ENCODE measurements at places on chromosomes 3 and 15.

DNA sequence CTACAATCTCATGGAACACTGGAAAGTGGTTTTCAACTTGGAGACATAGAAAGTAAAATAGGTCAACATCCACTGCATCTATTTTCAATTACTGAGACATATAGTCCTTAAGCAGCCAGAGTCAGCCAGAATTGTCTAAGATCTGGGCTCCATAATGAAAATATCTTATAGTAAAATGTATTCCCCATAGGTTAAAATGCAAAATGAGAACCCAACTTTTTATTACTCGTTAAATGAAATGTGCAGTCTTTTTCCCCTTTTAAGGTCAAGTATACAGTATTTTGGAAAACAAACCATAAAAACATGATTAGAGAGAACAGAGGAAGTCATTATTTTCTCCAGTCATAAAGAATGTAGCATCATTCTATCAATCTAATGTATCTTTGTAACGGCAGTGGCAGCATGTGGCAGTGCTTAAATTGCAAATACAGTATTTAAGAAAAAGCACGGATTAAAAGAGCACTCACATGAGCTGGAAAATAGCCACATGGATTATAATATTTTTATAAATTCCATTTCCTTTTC is 64.4 kb upstream of the CPB1 start:
- no peak for DNase-seq

DNA sequence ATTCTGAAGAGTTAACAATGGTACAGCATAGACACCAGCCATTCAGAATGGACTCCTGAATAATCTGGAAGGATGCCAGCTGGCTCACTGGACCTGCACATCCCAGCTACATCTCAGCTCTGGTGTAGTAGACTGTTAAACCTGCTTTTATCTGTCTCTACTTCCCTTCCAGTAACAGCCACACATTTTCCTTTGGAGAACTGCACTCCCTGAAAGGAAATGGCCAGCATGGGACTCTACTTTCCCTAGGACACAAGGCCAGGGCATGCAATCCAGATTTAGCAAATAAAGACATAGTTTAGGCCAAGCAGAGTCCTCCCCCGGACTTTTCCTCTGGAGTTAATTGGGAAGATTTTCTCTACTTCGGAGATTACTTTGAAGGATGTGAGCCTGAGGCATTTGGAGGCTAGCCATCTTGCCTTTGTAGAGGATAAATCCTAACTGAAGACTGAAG is 82.7 kb upstream of the TCF12 start:
- DNase-seq, result no peak

- no peak for DNase-seq
Measured at GRCh38 chr15:79257454-79257853, 25.1 kb upstream of the ANKRD34C start.

GRCh38 chr15:62089616-62090015 is 22.8 kb downstream of the C2CD4A start:
- DNase-seq, result no peak

DNA sequence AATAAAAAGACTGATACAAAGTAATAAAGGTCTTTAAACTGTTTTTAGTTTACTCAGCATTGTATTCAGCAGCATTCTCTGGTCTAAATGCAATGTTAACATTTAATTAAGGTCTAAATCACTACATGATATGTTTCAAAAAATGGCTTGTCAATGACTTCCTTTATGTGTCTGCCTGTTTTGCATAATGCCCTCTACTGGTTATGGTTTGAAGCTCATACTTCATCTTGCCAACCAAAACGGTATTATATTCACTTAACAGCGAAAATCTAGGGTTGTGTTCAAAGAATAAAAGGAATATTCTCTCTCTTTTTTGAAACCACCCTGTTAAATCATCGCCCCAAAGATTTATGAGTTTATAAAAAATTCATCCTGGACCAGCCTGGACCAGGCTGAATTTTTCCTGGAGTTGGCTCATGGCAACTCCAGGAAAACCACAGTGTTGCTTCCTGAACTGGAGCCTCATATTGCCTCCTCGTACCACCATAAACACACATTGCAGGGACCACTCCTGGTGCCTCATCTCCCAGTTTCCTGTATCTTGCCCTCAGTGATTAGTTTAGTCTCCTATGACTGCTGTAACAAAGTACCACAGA is 6.7 kb upstream of the NCEH1 start:
- DNase-seq, result no peak
